ENCODE measurements at places on chromosomes 3 and 15.

DNA sequence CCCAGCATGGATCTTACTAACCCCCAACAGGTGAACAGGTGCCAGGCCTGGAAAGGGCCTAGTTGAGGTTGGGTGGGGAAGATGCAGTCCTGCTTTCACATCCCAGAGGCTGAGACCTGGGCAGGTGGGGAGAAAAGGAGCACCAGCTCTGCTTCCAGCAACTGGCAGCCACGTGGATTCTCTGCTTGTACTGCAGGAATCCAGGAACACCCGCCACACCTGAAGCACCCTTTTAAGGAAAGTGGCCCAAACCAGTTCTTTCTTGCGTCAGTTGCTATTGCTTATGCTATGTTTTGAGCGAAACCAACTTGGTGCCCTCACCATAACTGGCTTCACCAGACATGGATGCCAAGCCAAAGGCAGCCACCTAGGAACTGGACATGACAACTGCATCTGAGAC, 28.1 kb upstream of the NEO1 start:
- DNase-seq = no peak

DNA sequence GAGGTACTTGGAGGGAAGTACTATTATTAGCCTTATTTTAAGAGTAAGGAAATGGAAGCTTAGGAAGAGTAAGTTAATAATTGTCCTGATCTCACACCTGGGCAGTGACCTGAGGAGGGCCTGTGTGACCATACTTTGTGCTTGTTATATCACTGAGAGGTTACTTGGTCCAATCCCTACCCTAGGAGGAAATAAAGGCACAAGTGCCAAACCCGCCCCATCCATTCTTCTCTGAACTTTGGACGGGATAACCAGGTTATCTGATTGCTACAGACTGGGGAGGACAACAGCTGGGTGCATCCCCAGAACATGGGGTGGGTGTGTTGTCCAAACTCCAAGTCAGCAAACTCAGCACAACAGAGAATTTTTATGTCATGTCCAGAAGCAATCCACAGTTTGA, 77.7 kb upstream of the NR2E3 start:
- no peak for DNase-seq

DNA sequence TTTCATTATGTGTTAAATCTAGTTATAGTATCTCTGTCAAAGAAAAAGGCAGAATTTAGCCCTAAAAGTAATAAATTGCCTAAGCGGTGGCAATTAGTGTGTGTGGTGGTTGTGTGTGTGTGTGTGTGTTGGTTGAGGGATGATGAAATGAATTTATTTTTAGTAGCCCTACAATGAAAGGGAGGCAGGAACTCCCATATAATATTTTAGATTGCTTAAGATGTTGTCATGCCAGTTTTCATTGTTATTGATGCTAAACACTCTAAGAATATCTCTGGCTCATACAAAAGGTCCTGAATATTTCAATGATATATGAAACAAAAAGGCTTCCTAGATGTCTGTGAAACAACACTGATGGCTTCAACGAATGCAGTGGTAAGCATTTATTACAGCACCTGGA, 140.6 kb upstream of the TBC1D5 start:
- no peak for DNase-seq

- DNase-seq = no peak
These were observed 39.7 kb downstream of the MBNL1 start for GRCh38 chr3:152308475-152308844.

DNA sequence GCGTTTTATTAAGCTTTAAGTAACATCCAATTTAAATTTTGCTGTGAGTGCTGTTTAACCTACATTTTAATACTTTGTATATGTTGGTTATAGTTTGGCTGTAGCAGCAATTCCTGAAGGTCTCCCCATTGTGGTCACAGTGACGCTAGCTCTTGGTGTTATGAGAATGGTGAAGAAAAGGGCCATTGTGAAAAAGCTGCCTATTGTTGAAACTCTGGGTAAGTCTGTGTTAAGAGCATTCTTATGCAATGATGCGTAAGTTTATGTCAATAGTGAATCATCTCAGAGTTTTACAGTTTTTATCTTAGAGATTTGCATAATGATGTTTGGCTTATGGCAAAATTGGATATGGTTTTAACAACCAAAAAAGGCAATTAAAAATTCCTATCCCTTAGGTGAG, 62.7 kb downstream of the ASTE1 start:
- no peak for DNase-seq

DNA sequence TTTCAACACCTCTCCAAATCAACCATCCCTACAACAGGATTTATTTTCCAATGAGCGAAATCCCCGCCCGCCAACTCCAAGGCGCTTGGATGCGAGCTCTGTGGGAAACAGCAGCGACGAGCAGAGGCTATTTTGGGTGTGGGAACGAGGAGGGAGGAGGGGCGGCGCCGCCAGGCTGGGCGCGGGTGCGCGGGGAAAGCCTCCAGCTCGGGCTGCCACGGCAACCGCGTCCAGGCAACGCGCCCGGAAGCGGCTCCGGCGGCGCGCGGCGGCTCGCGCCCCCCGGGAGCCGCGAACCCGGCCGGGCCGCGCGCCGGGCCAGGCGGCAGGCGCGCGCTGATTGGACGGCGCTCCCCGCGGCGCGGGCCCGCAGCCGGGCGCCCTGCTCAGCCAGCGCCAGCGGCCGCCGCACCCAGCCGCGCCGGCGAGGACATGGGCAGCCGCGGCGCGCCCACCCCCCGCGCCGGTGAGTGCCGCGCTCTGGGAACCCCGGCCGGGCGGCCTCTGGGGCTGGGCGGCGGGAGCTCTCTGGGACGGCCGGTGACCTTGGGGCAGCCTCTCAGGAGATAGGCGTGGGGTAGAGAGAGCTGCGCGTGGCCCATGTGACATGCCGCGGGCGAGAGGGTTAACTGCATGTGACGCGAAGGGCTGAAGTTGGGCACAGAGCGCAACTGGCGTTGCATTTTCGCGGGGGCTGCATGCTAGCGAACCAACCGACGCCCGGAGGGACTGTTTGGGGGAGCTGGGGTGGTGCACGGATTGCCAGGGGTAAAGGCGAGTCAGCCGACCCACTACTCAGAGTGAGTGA, at the start of gene FAM81A:
Gene FAM81A (plus strand): TSS at position 370 of the 808 bp plus-strand sequence. CDS start 20,441 bp downstream, outside the sequence.
- peak; percentile 6 for DNase-seq

GRCh38 chr15:33535135-33535534, 224.4 kb downstream of the RYR3 start:
- DNase-seq = no peak

- DNase-seq = no peak
These were observed 79.4 kb downstream of the KLF15 start for GRCh38 chr3:126277629-126278378.
